AG04449 (cell line): ENCODE measurements at places on chromosomes 5 and 9.

DNA sequence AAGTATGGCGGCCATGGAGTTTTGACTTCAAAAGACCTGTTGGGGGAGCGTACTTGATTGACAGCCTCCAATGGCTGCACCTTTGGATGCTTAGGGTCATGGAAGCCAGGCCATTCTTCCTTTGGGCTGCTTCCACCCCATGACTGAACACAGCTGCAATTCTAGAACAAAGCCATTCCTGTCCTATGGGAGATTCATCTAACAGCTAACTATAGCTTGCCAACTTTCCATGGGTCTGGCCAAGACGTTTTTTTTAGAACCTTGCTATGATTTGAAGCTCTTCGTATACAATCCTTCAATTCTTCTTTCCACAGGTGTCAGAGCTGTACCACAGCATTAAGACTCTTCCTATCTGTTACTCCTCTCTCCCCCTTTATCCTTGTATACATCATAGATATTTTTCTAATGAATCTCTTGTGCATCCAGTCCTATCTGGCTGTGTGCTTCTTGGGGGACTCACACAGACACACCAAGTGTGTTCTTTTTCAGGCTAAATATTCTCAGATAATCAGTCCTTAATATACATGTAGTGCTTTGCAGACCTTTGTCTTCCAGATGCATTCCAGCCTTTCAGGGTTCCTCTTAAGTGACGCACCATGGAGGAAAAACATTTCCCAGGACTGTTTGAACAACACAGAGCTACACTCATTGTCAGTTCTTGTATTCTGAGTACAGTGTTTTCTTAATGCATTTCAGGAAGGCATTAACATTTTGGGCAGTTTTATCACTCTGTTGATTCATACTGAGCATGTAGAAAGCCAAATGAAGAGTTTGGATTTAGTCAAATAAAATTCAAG is 198.9 kb downstream of the TAF11L14 start:
- no peak for DNase-seq

GRCh38 chr5:44833249-44833648 is 24.5 kb downstream of the MRPS30 start:
- no peak for DNase-seq

DNA sequence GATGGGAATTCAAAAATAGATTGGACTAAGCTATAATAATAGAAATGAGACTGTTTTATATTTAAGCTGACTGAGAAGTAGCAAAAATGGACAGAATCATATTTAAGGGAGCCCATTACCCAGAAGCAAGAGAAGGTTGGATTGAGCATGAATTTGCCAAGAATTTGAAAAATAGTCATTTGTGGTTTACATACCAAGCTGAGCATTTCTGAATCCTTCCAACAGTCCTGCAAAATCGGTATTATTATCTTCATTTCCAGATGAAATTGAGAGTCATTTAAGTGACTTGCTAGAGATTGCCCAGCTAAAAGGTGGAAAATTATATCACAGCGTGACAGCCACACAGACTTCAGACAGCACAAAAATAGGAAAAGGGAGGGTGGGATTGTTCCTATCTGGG is 48.4 kb downstream of the TNFSF15 start:
- no peak for DNase-seq

GRCh38 chr5:141560725-141561483 is 57.9 kb downstream of the DIAPH1 start:
- peak; percentile 88 for DNase-seq

DNA sequence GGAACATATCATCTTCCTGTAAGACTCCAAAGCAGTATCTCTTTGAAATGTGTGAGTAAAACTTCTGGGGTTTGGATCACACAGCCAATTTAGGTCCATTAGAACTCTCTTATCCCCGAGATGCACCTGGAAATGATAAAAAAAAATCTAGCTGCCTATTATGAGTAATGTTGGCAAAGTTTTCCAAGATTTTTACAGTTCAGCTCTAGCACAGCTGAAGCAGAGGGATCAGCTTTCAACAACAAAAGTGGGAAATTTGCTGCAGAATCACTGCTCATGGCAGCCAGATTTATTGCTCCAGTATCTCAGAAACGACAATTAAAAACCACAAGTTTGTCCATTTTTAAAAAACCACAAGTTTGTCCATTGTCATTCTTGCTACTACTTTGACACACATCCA is 292.2 kb downstream of the IRX2 start:
- DNase-seq, result no peak

DNA sequence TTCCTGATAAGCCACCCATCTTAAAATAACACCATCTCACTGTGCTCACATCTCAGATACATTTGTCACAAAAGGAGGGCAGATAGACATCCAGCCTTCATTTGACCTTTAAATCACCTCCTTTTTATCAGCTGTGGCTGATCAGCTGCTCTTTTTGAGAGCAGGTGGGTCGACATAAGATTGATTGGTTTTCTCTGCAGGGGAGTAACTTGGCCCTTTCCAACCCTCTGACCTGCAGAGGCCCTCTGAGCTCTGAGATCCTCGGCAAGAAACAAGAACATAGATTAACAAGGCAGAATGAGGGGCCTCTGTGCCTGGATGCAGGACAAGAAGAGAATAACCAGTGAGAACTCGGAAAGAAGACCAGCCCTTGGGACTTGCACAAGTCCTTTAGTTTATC is 33.5 kb upstream of the GLRA1 start:
- no peak for DNase-seq

DNA sequence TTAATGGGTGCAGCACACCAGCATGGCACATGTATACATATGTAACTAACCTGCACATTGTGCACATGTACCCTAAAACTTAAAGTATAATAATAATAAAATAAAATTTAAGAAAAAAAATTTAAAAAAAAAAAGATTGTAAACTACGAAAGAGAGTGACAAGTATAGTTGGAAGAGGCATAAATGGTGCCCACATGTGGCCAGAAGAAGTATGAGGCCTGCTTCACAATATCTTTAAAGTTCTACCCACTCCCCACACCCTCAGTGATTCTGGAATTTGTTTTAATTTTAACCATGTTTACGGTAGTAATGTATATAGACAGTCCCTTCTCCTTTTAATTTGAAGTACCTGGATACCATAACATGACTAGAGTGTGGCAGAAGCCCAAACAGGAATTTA is 172.7 kb downstream of the CHSY3 start:
- no peak for DNase-seq

- DNase-seq, result no peak
Measured at GRCh38 chr5:16953729-16954128, 17.6 kb upstream of the MYO10 start.

- no peak for DNase-seq
Measured at GRCh38 chr9:8088477-8088876, 288.9 kb upstream of the DMAC1 start.
